Activated T-helper 1 cell treated with anti-CD3 and anti-CD28 coated beads, Interleukin-12 subunit alpha, Interleukin-12 subunit beta, Interleukin-2, Interleukin-4 antibody, amounts not matched to agents 30 ng/mL and 10 ng/mL and 1 ng/mL, durations not matched to agents 14 hours and 24 hours and 36 hours (primary cell): ENCODE measurements at places on chromosomes 13 and 19. TPM values are rescaled to one million over a fixed set of nuclear protein-coding genes. Genes with fewer than 3 reads are reported as not detected.

RNF113B gene
- total RNA-seq, result not detected in 2 replicates

DNA sequence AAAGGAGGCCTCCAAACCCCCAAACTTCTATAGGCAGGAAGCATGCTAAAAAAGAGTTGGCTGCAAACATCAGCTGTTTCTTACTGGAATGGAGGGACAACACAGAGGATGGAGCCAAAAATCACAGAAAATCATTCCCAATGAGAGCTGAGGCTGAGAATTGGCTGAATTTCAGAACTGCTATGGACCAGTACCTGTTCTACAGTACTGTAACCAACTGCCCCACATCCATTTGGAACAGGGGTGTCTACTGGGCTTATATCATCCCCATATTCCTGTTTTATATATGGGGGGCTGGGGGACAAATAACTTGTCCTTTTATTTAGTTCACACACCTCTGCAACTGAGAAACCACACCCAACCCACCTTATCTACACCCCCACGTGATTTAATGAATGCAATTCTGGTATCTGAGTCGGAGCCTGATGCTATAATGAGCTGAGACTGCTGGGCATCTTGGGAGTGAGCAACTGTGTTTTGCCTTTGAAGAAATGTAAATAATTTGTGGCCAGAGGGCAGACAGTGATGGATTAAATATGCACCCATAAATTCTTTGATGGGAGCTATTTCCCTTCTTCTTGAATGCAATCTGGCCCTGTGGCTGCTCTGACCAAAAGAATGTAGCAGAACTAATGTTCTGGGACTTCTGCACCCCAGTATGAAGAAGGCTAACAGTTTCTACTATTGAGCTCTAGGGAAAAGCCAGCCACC lies 82.6 kb downstream of the TBC1D4 start:
- no peak for DNase-seq
- H3K27me3 ChIP-seq, result peaks cover 8% of the 10 kb centered on the region
- peaks cover 5% of the 10 kb centered on the region for H3K4me1 ChIP-seq
- H3K4me3 ChIP-seq, result no peak overlapping the region
- no peak overlapping the region for H3K27ac ChIP-seq
- H3K36me3 ChIP-seq, result no peaks in the 10 kb centered on the region

DNA sequence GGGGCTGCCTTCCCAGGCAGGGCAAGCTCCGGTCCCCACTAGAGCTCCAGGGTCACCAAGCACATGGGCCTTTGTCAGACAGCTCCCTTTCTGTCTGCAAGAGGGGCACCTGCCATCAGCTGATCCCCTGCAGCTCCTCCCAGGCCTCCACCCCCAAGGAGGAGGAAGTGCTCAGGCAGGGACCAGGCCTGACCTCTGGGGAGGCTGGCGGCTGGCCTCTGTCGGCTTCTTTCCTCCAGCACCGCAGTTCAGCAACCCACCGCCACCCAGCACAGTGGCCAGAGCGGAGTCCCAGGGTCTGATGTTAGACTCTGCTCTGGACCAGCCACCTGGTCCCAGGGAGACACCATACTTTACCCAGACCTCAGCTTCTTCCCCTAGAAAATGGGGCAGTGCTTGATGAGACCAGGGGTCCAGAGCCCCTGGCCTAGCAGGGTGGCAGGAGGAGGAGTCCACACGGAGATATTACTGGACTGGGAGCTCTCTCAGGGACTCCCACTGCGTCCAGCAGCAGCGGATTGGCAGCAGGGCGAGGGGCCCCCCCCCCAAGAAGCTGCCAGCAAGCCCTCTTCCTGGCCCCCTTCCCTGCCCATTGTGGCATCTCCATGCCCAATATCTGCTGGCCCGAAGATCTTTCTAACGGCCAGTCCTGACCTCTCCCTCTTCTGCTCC lies 24.1 kb downstream of the NKPD1 start:
- no peak overlapping the region for H3K27ac ChIP-seq
- no peak for DNase-seq
- H3K4me1 ChIP-seq, result no peaks in the 10 kb centered on the region
- H3K4me3 ChIP-seq, result no peak overlapping the region

C5AR1 gene
- total RNA-seq, result 1.4 and 1.5 TPM in 2 replicates

DNA sequence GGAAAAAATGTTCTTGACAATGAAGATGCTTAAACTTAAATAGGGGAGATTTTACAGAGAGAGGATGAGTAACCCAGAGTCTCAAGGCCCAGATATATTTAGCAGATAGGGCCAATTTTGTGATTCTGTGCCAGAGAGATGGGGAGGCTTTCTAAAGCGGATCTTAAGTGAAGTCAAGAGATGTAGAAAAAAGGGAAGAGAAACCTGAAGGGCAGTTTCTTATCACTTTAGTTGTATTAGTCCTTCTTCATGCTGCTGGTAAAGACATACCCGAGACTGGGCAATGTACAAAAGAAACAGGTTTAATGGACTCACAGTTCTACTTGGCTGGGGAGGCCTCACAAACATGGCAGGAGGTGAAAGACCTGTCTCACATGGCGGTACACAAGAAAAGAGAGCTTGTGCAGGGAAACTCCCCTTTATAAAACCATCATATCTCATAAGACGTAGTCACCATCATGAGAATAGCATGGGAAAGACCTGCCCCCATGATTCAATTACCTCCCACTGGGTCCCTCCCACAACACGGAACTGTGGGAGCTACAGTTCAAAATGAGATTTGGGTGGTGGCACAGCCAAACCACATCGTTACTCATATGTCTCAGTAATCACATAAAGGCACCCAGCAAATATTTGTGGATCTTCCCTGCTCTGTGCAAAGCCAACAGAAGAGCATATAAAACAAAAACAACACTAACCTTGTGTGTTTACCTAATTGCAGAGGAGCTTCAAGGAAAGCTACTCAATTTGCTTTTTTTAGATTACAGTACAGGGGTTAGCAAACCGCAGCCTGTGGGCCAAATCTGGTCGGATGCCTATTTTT lies 102.6 kb upstream of the MYCBP2 start:
- peak overlapping the region; percentile 49 for H3K27ac ChIP-seq
- no peaks in the 10 kb centered on the region for H3K27me3 ChIP-seq
- H3K36me3 ChIP-seq, result peaks cover 4% of the 10 kb centered on the region
- H3K4me1 ChIP-seq, result peaks cover 11% of the 10 kb centered on the region
- no peak overlapping the region for H3K4me3 ChIP-seq

TNFSF9 gene
- total RNA-seq, result 8.0 and 9.7 TPM in 2 replicates
